Nucleus accumbens (tissue), 56 donors: ENCODE measurements at places on chromosomes 2 and 18.

DNA sequence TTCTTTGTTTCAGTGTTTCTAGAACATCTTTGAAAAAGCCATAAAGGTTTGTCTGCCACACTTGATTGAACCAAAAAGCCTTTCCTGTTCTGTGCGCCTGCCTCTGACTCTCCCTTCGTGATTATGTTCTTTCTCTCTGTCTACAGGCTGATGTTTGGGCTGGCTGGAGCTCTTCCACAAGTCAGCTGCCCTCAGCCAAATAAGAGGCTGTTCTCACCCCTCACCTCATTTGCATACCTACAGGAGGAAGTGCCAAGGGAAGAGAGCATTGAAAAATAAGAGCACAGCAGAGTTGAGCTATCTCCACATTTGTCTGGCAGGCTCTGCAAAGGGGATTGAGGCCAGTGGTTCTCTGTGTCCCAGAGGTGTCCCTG, 15.8 kb downstream of the INPP5D start:
- DNase-seq, result no peak

DNA sequence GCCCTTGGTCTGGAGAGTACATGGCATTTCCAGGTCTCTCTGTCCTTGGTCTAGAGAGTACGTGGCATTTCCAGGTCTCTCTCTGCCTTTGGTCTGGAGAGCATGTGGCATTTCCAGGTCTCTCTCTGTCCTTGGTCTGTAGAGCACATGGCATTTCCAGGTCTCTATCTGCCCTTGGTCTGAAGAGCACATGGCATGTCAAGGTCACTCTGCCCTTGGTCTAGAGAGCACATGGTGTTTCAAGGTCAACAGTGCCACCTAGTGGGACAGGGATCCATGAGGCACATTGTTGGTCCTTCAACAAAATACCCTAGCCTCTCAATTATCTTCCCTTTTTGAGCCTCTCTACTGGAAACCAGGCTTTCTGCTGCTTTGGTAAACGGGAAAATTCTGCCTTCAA, 250.2 kb downstream of the OTX1 start:
- DNase-seq, result no peak

GRCh38 chr18:12248926-12249720, 5.0 kb upstream of the CIDEA start:
- no peak for DNase-seq

- DNase-seq, result peak; percentile 30
Observed at GRCh38 chr18:57437766-57438671, 2.8 kb downstream of the ONECUT2 start.

DNA sequence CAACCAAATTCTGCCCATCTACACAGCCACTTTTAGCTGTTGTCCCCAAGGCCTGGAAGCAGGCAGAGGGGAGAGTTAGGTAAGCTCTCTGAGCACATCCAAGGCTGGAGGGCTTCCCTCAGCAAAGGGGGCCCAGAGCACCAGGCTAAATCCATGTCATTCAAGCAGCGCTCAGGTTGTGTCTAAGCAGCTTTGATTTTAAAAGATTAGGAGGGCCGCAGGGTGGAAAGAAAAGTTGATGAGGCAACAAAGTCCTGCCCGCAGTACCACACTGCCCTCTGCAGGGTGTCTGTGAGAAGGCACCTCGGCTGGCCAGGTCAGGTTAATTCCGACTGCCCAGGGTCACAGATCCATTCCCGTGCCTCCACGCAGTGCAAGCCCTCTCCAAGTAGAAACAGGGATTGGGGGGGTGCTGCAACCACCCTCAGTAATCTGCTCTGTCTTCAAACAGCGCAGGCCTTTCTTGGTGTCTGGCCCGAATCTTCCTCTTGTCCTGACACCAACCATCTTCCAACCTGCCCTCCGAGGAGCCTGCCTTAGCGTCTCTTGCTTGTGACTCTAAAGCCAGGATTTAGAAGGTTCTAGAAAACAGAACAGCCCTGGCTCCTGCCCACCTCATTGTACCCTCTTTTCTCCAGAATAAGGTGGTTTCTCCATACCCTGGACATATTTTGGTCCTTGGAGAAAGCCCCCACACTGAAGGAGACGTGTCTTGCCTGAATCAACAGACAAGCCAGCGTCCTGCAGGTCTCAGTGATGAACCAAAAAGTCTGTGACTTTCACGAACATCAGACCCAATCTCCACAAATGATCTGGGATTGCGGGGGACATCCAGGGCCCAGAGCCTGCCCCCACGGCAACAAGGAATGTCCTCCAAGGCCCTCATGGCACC, 289.2 kb downstream of the TNS1 start:
- peak; percentile 77 for DNase-seq

DNA sequence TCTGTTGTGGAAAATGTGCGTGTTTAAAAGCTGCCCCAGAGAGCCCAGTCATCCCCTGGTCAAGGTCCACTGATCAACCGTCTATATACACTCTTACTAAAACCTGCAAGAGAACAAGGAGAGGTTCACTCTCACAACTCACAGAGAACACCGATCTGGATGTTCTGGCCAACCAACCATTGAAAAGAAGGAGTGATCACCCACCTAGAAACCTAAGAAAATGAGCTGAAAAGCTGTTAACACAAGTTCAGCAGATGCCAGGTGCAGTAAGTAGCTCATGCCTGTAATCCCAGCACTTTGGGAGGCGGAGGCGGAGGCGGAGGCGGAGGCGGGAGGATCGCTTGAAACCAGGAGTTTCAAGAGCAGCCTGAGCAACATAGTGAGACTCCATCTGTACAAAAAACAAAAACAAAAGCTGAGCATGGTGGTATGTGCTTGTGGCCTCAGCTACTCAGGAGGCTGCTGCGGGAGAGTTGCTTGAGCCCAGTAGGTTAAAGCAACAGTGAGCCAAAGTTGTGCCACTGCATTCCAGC, 14.5 kb downstream of the ATG16L1 start:
- no peak for DNase-seq

GRCh38 chr2:99891428-99891780, 251.0 kb downstream of the AFF3 start:
- no peak for DNase-seq

DNA sequence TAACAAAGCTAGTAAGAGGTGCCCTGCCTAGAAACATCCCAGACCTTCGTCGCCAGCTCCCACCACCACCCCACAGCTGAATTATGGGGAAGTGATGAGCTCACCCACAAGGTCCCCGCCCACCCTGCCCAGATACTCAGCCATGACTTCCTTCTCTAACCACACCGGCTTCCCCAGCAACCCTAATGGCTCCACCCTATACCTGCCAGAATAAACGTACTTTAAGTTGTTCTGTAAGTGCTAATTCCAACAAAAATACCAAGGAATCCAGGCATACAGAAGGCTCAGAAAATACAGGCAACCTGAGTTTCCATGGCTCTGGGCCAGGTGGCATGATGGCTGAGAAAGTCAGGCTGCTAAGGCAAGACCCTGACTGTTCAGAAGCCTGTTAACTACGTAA, 39.1 kb downstream of the TMEM163 start:
- DNase-seq, result no peak

DNA sequence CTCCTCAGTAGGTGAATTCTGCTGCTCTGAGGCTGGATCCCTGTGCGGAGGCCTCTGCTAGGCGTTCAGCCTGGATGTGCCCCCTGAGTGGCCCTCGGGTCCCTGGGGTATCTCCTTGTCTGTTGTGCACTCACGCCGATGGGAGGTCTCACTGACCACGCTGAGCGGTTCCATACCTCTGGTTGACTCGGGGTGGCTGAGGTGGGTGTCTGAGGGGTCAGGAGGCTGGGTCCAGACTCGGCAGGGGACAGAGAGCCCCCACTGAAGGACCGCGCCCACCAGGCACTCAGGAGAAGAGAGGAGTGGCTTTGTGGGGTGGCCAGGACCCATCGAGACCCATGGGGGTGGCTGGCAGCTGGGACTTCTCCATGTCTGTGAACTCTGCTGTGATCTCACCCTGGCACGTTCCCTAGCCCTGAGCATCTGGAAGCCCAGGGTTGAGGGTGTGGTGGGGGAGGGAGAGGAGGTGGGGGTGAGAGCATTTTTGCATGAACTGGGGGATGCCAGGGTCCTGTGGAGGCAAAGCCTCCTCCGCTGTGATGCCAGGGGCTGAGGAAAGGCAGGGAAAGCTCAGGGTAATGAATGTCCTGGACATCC, 53.7 kb downstream of the TWIST2 start:
- no peak for DNase-seq

GRCh38 chr2:105385731-105386540, 12.9 kb downstream of the FHL2 start:
- DNase-seq, result no peak

GRCh38 chr18:45974088-45974536, 7.0 kb upstream of the EPG5 start:
- DNase-seq, result no peak

- no peak for DNase-seq
Observed at GRCh38 chr18:58784601-58785137, 80.0 kb upstream of the ZNF532 start.

DNA sequence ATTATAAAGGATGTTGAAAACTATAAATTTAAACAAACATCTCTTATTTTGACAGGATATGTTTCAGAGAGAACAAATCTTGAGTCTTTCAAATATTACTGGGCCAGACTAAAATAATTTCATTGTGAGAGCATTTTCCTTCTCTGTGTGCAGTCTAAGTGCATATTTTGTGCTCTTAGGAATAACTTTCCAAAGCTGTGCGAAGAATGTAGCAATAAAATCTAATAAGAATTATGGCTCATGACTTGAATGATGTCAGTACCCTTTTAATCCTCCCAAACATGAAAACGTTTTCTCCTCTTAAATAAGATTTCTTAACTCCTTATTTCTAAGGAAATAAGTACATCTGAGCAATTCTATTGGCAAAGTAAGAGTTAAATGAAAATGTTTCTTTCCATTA, 76.2 kb upstream of the EFEMP1 start:
- no peak for DNase-seq

DNA sequence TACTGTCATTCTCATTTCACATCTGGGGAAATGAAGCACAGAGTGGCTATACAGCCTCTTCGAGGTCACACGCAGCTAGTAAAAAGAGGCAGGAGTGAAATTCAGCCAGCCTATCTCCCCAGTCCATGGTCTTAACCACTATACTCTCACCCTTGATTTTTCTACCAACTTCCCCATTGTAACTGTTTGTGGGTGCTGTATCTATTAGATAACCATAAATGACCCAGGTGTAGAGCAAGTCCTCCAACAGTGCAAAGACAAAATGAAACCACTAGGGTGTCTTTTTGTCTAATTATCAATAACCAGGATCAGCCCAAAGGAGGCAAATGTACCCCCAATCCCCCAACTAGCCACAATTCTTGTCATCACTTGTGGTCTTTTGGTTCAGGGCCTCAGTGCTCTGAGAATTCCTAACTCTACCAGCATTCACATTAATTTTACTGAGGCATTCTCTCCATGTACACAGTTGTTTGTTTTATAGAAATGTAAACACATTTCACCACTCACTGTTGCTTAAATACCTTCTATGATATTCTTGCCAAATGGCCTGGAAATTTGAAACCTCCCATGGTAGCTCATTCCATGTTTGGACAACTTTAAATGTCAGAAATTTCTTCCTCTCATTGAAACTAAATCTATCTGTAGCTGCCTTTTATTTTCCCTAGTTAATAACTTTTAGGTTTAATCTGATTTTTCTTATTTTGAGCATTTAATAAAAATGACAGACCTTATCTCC, 58.7 kb downstream of the SLC40A1 start:
- DNase-seq, result no peak

DNA sequence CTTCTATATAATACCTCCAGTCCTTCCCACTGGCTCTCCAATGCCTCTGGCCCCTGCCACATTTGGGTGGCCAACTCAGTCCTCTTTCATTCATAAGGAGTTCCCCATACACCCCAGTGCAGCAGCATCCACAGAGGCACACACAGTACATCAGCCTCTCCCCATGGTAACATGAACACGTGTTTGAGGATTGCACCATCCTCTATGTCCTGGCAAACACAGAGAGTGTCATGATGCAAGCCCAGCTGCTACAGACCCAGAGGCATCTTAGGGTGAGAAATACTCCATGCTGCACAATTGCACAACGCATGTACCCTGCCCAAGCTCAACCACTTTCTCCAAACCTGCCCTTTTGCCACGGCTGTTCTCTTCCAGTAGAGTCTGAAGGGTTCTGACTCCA, 11.5 kb downstream of the IGFBP5 start:
- no peak for DNase-seq

DNA sequence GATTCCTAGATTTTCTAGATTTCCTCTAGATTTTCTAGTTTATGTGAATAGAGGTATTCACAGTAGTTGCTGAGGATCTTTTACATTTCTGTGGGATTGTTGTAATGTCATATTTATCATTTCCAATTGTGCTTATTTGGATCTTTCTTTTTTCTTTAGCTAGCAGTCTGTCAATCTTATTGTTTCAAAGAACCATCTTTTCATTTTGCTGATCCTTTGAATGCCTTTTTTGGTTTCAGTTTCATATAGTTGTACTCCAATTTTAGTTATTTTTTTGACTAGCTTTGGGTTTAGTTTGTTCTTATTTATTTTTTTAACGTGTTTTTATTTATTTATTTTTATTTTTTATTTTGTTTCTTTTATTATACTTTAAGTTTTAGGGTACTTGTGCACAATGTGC, 24.5 kb downstream of the CLIP4 start:
- DNase-seq, result no peak
